CD4-positive, CD25-positive, alpha-beta regulatory T cell (primary cell): ENCODE measurements at places on chromosomes 7 and 10. TPM values are rescaled to one million over a fixed set of nuclear protein-coding genes. Genes with fewer than 3 reads are reported as not detected.

DNA sequence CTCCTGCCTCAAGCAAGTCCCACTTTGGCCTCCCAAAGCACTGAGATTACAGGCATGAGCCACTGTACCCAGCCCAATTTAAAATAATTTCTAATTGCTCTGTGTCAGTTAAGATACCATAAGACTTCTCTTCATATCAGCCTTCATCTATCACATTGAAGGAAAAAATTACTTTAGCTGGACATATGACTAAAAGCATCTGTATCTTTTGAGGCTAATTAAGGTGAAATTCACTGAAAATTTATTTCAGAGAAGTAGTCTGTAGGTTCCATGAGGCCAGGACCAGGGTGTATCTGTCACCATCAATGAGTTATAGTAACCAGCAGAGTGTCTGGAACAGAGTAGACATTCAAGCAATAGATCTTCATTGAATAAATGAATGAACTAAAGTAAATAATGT is 205.2 kb upstream of the PHYHIPL start:
- H3K27ac ChIP-seq = no peak overlapping the region
- H3K4me1 ChIP-seq = no peaks in the 10 kb centered on the region

- no peaks in the 10 kb centered on the region for H3K27me3 ChIP-seq
- H3K4me3 ChIP-seq = no peak overlapping the region
- H3K27ac ChIP-seq = no peak overlapping the region
- no peaks in the 10 kb centered on the region for H3K4me1 ChIP-seq
Observed at GRCh38 chr10:78417425-78418370, 384.0 kb downstream of the RPS24 start.

GRCh38 chr7:30906014-30906413 is 5.6 kb upstream of the AQP1 start:
- no peak for DNase-seq
- no peaks in the 10 kb centered on the region for H3K4me1 ChIP-seq
- no peak overlapping the region for H3K27ac ChIP-seq
- H3K27me3 ChIP-seq = no peaks in the 10 kb centered on the region

GRCh38 chr10:108411894-108412293 is 1247.4 kb upstream of the SORCS1 start:
- no peaks in the 10 kb centered on the region for H3K27me3 ChIP-seq
- H3K36me3 ChIP-seq = no peaks in the 10 kb centered on the region
- H3K27ac ChIP-seq = no peak overlapping the region
- no peak overlapping the region for H3K4me3 ChIP-seq

DNA sequence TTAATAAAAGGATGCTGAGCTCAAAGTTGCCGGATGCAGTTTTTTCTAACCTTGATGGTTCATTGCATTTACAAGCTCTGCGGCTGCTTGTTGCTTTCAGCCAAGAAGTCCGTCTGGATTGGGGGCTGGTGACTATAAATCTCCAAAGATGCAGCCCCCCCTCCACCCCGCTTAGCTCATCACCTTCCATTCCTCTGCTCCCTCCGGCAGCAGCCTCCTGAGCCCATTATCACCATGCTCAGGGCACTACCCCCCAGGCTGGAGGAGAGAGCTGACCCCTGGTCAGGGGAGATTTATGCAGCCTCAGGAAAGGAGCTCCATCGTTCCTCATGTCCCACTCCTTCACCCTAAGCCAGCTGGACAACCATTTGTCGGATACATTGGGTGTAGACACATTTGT is 55.3 kb upstream of the ZRANB1 start:
- no peak overlapping the region for H3K27ac ChIP-seq
- DNase-seq = no peak
- peaks cover 3% of the 10 kb centered on the region for H3K27me3 ChIP-seq
- H3K36me3 ChIP-seq = no peaks in the 10 kb centered on the region

DNA sequence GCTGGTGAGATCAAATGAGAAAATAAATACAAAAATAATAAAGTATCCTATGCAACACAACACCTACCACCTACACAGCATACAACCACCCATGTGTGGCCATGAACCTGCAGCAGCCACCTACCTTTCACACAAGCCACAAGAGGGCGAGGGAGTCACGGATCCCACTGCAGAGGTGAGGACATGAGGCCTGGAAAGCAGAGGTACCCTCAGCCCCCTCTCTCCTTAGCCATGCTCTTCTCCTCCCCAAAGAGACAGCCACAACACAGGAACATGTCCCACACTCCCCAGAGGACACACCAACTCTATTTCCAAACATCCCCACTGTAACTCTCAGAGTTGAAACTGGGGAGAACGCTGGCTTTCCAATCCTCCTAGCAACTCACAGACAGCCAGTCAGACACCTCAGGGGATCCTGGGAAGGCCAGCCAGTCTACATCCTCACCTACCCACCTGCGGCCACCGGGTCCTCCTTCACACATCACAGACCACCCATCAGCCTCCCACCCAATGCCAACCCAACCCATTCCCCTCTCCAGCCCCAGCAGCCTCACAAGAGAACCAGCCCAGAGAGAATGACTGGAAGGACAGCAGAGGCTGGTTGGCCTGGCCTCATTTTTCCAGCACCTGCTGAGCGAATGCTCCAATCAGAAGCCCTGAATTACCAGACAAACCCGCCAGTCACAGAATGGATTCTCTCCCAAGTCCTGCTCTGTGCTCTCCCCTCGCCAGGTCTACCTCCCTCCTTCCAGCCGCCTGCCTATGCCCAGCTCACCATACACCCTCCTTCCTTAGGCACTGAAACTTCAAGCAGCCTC is 18.4 kb downstream of the DLG5 start:
- H3K27ac ChIP-seq = no peak overlapping the region
- no peaks in the 10 kb centered on the region for H3K36me3 ChIP-seq
- no peaks in the 10 kb centered on the region for H3K27me3 ChIP-seq
- no peak for DNase-seq
- no peaks in the 10 kb centered on the region for H3K4me1 ChIP-seq
- H3K4me3 ChIP-seq = no peak overlapping the region

DNA sequence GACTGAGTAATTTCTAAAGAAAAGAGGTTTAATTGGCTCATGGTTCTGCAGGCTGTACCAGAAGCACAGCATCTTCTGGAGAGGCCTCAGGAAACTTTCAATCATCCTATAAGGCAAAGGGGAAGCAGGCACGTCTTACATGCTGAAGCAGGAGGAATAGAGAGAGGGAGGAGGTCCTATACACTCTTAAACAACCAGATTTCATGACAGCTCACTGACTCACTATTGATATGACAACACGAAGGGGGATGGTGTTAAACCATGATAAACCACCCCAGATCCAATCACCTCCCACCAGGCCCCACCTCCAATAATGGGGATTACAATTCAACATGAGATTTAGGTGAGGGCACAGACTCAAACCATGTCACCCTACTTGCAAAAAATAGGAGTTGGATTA is 201.5 kb downstream of the CDK14 start:
- no peaks in the 10 kb centered on the region for H3K36me3 ChIP-seq
- no peaks in the 10 kb centered on the region for H3K4me1 ChIP-seq
- H3K27ac ChIP-seq = no peak overlapping the region
- no peak overlapping the region for H3K4me3 ChIP-seq
- DNase-seq = no peak

DNA sequence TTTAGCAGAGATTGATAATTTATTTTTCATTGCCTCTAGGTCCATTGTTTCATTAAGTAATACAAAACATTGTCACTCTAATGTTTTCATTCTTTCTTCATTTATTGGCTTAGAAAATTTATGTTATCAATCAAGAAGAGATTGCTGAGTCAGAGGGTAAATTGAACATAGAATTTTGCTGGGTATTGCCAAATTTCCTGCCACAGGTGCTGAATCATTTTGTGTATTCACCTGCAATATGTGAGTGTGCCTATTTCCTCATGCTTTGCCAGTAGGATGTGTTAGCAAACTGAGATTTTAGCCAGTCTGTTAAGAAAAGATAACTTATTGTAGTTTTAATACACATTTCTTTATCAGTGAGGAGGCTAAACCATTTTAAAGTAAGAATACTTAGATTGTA is 38.0 kb downstream of the MARCHF5 start:
- H3K4me1 ChIP-seq = no peaks in the 10 kb centered on the region
- no peak overlapping the region for H3K27ac ChIP-seq
- no peak for DNase-seq

GRCh38 chr7:113086431-113086888 is at the start of gene GPR85:
TSS of gene GPR85 (minus strand) at chr7:113086827. CDS start at chr7:113084721, 2,106 bp downstream.
- no peak within 1 kb of the TSS for H3K4me3 ChIP-seq
- no peak within 1 kb of the TSS for H3K27ac ChIP-seq
- no peak for DNase-seq
- no peaks in the 10 kb centered on the region for H3K36me3 ChIP-seq
- peaks cover 24% of the 10 kb centered on the region for H3K27me3 ChIP-seq

- no peaks in the 10 kb centered on the region for H3K27me3 ChIP-seq
- H3K4me1 ChIP-seq = no peaks in the 10 kb centered on the region
- no peaks in the 10 kb centered on the region for H3K36me3 ChIP-seq
- no peak overlapping the region for H3K4me3 ChIP-seq
- no peak overlapping the region for H3K27ac ChIP-seq
Observed at GRCh38 chr10:34475786-34476185, 339.3 kb downstream of the PARD3 start.

- H3K36me3 ChIP-seq = no peaks in the 10 kb centered on the region
- H3K4me3 ChIP-seq = no peak overlapping the region
- H3K27me3 ChIP-seq = peaks cover 3% of the 10 kb centered on the region
- H3K4me1 ChIP-seq = peaks cover 6% of the 10 kb centered on the region
- DNase-seq = no peak
Observed at GRCh38 chr7:76269895-76270294, 32.6 kb upstream of the HSPB1 start.

DNA sequence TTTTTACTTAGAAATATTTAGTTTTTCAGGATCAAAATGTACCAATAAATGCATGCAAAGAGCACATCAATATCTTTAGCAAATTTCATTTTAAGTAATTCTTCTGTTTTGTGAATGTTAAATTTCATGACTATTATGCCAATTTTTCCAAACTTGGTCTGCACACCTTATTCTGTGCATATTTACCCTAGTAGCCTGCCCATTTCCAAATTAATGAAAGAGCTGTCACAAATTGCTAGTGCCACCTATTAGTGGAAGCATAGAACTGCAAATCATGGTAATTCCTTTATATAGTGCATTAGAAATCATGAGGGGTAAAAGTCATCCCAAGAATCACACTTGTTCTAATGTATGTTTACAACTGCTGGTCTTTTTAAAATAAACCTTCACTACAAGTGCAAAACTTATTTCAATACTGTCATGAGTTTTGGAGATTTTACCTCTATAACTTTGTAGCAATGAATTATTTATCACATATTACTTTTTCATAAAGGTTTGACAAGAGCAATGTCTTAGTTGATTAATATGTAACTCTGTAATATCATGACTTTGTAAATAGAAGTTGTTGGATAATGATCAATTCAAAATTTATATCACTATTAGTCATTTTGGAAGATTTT is 5.7 kb downstream of the SEMA3A start:
- DNase-seq = no peak
- no peak overlapping the region for H3K27ac ChIP-seq

- no peaks in the 10 kb centered on the region for H3K27me3 ChIP-seq
- H3K4me1 ChIP-seq = no peaks in the 10 kb centered on the region
- no peak overlapping the region for H3K27ac ChIP-seq
- no peak for DNase-seq
- no peaks in the 10 kb centered on the region for H3K36me3 ChIP-seq
Observed at GRCh38 chr7:20474249-20474648, 141.2 kb upstream of the ABCB5 start.

DNA sequence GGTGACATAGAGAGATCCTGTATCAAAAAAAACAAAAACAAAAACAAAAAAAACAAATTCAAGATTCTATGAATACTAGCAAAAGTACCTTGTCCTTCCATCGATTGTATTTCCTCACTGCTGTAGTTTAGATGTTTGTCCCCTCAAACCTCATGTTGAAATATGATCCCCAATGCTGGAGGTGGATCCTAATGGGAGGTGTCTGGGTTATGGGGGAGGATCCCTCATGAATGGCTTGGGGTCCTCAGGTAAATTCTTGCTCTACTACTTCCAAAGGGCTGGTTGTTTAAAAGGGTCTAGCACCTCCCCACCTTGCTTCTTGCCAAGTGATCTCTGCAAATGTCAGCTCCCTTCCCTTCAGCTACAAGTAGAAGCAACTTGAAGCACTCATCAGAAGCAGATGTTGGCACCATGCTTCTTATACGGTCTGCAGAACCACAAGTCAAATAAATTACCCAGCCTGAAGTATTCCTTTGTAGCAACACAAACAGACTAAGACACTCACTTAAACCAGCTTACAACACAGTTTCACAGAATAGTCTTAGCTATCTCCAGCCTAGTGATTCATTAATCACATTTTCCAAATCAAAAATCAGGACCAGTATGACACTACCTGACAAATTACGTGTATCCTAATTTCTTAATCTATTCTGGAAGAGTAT is 20.7 kb downstream of the ABI1 start:
- no peaks in the 10 kb centered on the region for H3K27me3 ChIP-seq
- no peak overlapping the region for H3K4me3 ChIP-seq
- DNase-seq = no peak
- H3K27ac ChIP-seq = no peak overlapping the region
- H3K36me3 ChIP-seq = no peaks in the 10 kb centered on the region

DNA sequence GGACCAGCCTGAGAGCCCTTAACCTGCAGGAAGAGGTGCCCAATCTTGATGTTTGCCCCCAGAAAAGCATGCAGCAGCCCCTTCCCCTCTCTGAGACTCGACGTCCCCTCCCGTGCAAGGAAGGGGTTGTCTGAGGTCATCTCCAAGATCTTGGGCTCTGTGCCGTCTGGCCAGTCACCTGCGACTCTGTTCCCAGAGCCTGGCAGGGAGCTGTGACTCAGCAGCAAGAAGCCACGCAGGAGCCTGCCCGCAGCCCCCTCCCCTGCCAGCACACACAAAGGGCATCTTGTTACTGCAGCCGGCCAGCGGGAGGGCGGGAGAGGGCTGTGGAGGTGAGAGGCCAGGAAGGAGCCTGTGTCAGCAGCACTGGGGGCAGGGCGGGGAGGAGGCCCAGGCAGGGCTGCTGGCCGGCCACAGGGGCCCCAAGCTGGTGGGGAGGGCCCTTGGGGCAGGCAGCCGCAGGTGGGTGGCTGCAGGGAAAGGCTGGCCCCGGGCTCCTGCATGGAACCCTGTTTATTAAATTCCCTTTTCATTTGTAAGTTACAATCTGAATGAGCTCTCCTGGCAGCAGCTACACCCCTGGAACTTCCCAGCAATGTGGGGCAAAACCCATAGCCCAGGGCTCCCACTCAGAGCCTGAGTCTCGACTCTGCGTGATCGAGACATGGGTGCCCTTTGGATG is 103.7 kb upstream of the ZMIZ1 start:
- no peak overlapping the region for H3K27ac ChIP-seq
- no peaks in the 10 kb centered on the region for H3K36me3 ChIP-seq
- no peaks in the 10 kb centered on the region for H3K4me1 ChIP-seq

- H3K36me3 ChIP-seq = no peaks in the 10 kb centered on the region
- peaks cover 11% of the 10 kb centered on the region for H3K27me3 ChIP-seq
- H3K4me1 ChIP-seq = peaks cover 21% of the 10 kb centered on the region
- peak within 1 kb of the TSS; percentile 55 for H3K4me3 ChIP-seq
- H3K27ac ChIP-seq = peak within 1 kb of the TSS; percentile 21
- DNase-seq = peak; percentile 46
Observed at GRCh38 chr7:20330239-20330927, at the start of gene ITGB8. TSS of gene ITGB8 (plus strand) at chr7:20330900. CDS start at chr7:20331807, 907 bp downstream.

GRCh38 chr10:99569961-99570360 is 37.2 kb downstream of the NKX2-3 start:
- no peak for DNase-seq
- peaks cover 11% of the 10 kb centered on the region for H3K27me3 ChIP-seq
- H3K4me3 ChIP-seq = no peak overlapping the region
- no peak overlapping the region for H3K27ac ChIP-seq

The VSTM4 gene
- polyA plus RNA-seq = 0.05 TPM

The ABCC2 gene
- polyA plus RNA-seq = 0.31 TPM

The ELN gene
- not detected for polyA plus RNA-seq

The TRIL gene
- not detected for polyA plus RNA-seq

The ITIH2 gene
- polyA plus RNA-seq = not detected

The AKR1C4 gene
- polyA plus RNA-seq = not detected

The KNDC1 gene
- polyA plus RNA-seq = not detected

The SPDYE2 gene
- 0.31 TPM for polyA plus RNA-seq
